Jurkat, Clone E6-1 (cell line): ENCODE measurements at places on chromosomes 3 and 15.
A peak's percentile ranks its signal among the peaks of the same experiment; 100 is the strongest.

GRCh38 chr3:107953722-107954121, 137.1 kb downstream of the CD47 start:
- DNase-seq: no peak

GRCh38 chr15:63133786-63134185, 12.1 kb downstream of the LACTB start:
- no peak for DNase-seq

DNA sequence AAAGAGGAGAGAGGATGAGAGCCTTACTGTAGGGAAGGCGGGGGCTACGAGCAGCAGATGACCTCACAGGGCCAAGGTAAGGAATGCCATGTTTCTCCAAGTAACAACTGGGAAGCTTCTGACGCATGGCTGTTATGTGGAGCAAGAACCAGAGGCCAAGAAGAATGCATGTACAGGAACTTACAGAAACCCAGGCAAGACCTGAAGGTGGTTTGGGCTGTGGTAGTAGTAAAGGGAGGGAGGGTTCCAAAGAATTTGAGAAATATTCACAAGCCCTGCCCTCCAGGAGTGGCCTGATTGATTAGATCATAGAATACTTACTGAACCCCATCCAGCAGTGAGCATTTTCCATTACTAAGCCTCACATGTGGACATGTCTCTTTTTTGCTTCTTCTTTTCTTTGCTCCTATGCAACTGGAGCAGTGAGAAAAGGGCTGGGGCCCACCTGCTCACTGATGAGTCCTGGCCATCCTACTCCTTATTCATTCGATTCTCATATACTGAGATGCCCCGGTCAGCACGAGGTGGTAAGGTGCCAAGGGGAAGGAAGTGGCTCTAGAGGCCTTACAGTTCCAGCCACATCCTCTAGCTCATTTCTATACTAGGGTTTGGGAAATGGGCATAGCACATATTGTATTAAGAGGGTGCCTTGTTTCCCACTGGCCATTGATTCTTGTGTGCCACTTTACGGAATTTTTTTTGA, 8.3 kb upstream of the SLC12A8 start:
- DNase-seq: no peak

DNA sequence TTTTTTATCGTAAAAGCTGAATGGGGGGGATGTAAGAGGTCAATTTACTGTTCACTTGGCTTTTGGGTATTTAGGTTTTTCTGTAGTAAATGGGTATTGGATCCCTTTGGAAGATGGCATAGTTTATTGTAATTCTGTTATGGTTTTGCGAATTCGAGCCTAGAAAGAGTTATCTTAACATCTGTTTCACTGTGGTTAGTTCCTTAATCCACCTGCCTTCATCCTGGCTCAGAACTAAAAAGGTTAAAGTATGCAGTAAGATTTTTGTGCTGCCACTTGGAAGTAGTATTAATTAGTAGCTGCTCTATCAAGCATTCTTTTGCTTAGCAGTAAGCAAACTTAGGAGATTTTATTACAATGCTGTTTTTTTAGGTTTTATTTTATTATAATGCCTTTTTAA, 62.4 kb downstream of the ARIH1 start:
- DNase-seq: peak; percentile 87

- DNase-seq: no peak
These were observed 46.9 kb downstream of the MBNL1 start for GRCh38 chr3:152315623-152316022.
